ENCODE measurements at places on chromosomes 6 and 20.
A peak's percentile ranks its signal among the peaks of the same experiment; 100 is the strongest.

- no peak for DNase-seq
These were observed 64.9 kb downstream of the SYTL3 start for GRCh38 chr6:158714706-158715105.

- no peak for DNase-seq
These were observed at the start of gene SLC23A2 for GRCh38 chr20:5001174-5002076. SLC23A2 (minus strand) TSS chr20:5001510; CDS start chr20:4932562, 68,948 bp downstream.

DNA sequence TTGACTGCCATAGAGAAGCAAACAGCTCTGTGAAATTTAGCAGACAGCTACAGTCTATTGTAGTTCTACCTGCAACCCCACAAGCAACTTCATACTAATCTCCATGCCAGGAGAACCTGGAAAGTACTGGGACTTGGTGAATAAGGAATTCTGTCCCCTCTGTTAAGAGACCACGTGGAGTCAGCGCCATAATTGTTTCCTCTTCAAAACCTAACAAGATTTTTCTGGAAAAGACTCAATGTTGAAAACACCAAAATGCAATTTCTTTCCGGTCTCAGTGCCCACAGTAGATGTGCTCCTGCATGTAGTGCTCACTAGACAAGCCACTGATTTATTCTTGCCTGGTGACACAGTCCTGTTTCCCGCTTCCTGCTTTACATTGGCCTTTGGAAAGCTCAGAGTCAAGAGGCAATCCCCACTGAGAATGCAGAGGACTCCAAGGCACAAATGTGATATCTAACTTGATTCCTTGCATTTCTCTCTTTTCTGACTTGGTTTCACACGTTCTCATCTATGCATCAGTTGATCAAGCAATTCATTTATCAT is 268.3 kb downstream of the HIVEP2 start:
- no peak for DNase-seq

- no peak for DNase-seq
These were observed 62.7 kb upstream of the ISM1 start for GRCh38 chr20:13158369-13158768.

DNA sequence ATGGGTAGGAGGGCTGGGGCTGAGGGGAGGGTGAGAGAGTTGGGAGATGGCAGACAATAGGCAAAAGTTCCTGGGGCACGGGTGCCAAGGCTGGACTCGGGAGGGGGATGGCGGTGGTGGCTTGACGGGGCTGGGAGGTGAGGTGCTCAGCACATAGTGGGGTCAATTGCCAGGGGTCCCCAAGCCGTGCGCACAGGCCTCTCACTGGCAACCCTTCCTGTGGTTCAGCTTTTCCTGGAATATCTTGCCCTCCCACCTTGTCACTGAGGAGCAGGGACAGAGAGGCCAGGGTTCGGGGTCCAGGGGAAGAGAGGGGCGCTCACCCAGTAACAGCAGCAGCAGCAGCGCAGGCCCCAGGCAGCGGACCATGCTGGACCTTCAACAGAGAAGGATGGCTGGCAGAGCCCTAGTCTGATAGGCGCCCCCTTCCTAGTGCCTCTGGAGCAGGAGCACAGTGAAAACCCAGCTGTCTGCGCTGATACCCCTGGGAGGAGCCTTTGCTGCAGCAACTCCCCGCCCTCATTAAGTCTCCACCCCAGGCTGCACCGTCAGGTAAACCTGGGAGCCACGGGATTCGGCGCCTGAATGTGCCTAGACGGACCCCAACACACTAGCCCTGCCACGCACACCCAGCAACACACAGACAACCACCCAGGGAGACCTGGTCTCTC is at the start of gene GFRA4:
Gene GFRA4 (minus strand): TSS at position 369 of the 671 bp plus-strand sequence. CDS start 0 bp downstream, at position 369.
- DNase-seq, result no peak

DNA sequence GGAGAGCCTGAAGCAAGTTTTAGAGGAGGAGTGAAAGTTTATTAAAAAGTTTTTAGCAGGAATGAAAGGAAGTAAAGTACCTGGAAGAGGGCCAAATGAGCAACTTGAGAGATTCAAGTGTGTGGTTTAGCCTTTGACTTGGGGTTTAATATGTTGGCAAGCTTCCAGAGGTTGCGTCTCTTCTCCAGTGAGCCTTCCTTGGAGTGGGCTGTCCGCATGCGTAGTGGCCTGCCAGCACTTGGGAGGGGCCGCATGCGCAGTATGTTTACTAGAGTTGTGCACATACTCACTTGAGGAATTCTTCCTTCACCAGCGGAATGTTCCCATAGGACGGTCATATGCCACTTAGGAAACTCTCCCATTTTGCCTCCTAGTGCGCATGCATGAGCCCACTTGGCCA is 235.2 kb downstream of the ALDH8A1 start:
- no peak for DNase-seq

GRCh38 chr20:32069711-32070110 is 17.7 kb downstream of the HCK start:
- DNase-seq, result no peak

GRCh38 chr6:170010665-170011203 is 259.3 kb downstream of the ERMARD start:
- DNase-seq, result no peak

- no peak for DNase-seq
These were observed 105.0 kb downstream of the SPTLC3 start for GRCh38 chr20:13113731-13114130.

- no peak for DNase-seq
These were observed 31.5 kb upstream of the RHAG start for GRCh38 chr6:49668083-49668511.

GRCh38 chr6:24408719-24409410 is 6.1 kb downstream of the MRS2 start:
- DNase-seq, result no peak

DNA sequence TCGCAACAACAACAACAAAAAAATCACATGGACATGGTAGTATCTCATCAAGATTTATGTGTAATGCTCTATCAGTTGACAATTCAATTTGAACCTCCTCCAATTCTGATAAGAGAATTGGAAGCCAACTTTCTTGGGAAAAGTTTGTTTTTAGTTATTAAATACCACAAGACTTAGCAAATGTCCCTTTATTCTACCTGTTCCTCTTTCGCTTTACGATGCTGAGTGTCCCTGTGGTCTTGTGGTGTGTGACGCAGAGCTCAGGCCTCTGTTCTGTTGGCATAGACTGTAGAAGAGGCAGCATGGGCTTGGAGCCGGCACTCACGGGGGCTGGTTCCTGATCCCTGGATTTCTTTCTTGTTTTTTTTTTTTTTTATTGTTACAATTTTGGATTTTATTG is 76.7 kb downstream of the PSMB1 start:
- no peak for DNase-seq

DNA sequence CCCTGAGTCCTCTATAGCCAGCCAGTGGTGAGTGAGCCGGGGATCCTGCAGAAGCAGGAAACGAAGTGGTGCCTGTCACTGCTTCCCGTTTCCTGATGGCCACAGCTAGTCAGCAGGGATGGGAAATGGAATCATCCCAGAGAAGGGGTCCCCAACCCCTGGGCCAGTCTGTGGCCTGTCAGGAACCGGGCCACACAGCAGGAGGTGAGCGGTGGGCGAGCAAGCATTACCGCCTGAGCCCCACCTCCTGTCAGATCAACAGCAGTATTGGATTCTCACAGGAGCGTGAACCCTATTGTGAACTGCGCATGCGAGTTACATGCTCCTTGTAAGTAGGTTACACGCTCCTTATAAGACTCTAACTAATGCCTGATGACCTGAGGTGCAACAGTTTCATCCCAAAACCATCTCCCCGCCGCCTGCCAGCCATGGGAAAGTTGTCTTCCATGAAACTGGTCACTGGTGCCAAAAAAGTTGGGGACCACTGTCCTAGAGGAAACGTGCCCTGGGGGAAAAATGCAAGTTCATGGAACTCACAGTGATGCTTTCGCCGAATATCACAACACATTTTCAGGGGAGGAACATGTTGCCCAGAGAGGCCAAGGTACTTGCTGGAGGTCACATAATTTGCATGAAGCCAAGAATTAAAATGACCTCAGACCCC is 113.8 kb downstream of the JPH2 start:
- no peak for DNase-seq

DNA sequence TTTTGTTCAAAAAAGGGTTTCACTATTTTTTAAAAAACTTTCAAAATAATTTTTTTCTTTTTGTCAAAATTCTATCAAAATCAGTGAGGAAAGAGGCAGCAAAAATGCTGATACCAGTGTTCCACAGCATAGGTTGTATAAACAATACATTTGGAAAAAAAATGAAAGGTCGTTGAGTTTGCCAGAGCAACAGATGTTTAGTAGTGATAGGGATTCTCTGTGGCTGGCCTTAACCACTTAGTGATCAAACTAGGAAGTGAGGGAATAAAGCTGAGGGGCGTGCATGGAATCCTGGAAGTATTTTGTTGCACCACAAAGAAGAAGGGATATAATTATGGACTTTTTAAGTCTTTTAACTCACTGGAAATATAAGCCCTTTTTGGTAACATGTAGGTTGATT is 555.3 kb upstream of the CHD6 start:
- no peak for DNase-seq

- DNase-seq, result no peak
These were observed 157.3 kb downstream of the PHF3 start for GRCh38 chr6:63792736-63793464.

DNA sequence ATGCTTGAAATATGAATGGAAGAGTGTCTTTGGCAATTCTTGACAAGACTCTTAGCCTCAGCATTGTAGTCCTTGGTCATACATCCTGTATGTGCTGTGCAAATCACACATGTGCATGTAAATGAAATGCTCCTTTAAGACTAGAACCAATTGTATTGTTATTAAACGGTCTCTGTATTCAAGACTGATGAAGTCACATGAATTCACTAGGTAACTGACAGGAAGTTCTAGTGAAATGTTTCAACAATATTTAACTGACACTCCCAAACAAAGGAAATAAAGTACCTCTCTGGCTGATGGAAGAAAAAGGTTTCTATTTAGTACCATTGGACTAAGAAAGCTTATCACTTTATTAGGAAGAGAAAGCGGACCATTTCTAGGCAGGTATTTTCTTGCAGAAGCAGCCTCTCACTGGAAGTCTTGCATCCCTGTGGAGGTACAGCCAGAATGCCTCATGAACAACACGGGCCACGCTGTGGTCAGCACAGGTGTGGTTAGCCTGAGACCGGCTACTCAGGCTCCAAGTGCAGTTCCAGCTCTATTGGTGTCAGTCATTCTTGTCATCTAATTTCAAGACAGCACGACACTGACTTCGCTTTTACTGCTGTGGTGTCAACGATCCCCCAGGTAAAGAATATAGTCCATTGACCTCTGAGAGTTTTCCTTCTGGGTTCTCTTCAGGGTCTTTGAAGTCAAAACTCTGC is 17.3 kb downstream of the PPP1R3G start:
- no peak for DNase-seq

DNA sequence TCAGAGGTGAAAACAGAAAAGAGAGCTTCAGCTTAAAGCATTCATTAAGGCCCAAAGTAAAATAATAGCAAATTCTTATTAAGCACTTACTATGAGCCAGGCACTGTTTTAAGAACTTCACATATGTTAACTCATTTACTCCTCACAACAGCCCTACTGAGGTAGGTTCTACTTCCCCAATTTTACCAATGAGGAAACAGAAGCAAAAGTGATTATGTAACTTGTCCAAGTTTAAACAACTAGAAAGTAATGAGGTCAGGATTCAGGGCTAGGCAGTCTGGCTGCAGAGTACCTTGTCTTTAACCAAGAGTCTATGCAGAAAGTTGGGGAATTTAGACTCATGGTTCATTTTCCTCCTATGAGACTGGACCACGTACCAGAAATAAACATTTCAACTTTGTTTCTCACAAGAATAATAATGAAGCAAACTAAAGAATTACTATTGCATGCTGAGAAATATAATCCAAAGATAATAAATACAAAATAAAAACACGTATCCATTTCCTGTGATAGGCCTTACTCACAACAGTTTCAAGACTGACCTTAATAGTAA is 3.8 kb downstream of the COL21A1 start:
- no peak for DNase-seq

GRCh38 chr6:17771609-17772008 is 64.9 kb upstream of the NUP153 start:
- no peak for DNase-seq

GRCh38 chr6:114989279-114989964 is 646.6 kb upstream of the HS3ST5 start:
- no peak for DNase-seq

GRCh38 chr6:71072508-71072907 is 115.6 kb upstream of the B3GAT2 start:
- no peak for DNase-seq

GRCh38 chr6:118269659-118270058 is 278.4 kb upstream of the PLN start:
- DNase-seq, result no peak

GRCh38 chr20:48953653-48954052 is 32.1 kb downstream of the ARFGEF2 start:
- DNase-seq, result no peak

GRCh38 chr6:152273638-152274037 is 363.5 kb downstream of the SYNE1 start:
- no peak for DNase-seq

- DNase-seq, result no peak
These were observed 202.0 kb upstream of the RNF24 start for GRCh38 chr20:4217349-4217841.

- no peak for DNase-seq
These were observed 7.3 kb upstream of the ADA start for GRCh38 chr20:44658810-44659209.

GRCh38 chr6:115582386-115582785 is 478.3 kb downstream of the FRK start:
- DNase-seq, result no peak

DNA sequence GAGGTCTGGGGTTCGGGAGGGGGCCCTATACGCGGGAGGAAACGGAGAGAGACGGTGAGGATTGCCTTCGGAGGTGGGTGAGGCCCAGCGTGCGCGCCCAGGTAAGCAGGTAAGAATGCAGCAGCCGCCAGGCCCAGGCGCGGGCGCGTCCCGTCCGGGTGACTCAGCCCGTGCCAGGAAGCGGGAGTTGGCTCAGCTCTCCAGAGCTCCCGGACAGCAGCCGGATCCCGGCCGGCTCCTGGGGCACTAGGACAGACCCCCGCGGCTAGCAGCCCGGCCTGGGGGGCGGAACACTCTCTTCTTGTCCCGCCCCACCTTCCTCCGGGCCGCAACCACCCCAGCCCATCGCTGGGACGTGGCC is 1.5 kb upstream of the MDFI start:
- no peak for DNase-seq

GRCh38 chr6:77447254-77447653 is 16.0 kb downstream of the HTR1B start:
- peak; percentile 54 for DNase-seq

- no peak for DNase-seq
These were observed 398.4 kb downstream of the TBC1D32 start for GRCh38 chr6:120935908-120936307.

- DNase-seq, result no peak
These were observed 29.6 kb downstream of the QKI start for GRCh38 chr6:163444077-163444476.

GRCh38 chr6:106918115-106918514 is 56.4 kb downstream of the CD24 start:
- no peak for DNase-seq

DNA sequence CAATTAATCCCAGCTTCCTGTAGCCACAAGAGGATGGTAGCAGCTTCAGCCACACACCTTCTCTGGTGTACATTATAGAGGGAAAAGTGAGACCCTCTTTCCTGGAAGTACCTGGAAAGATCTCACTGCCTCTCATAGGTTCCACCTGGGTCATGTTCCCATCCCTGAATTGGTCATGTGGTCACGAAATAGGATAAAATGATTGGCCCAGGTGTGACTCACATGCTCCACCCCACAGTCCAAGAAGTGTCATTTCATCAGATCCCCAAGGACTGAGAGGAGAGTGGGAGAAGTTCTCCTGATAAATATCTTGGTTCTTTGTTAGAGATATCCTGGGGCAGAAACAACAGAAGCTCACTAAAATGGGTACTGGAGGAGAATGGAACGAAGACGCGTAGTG is 142.4 kb downstream of the QRSL1 start:
- DNase-seq, result no peak

GRCh38 chr20:58042591-58042990 is 185.9 kb downstream of the ANKRD60 start:
- DNase-seq, result no peak
